T-cell (primary cell): ENCODE measurements at places on chromosomes 3 and 15. TPM values are rescaled to one million over a fixed set of nuclear protein-coding genes. Genes with fewer than 3 reads are reported as not detected.

The IP6K1 gene
- 57.0 TPM for total RNA-seq

The TUBGCP4 gene
- 23.5 TPM for total RNA-seq

The SMCO1 gene
- total RNA-seq, result not detected

DNA sequence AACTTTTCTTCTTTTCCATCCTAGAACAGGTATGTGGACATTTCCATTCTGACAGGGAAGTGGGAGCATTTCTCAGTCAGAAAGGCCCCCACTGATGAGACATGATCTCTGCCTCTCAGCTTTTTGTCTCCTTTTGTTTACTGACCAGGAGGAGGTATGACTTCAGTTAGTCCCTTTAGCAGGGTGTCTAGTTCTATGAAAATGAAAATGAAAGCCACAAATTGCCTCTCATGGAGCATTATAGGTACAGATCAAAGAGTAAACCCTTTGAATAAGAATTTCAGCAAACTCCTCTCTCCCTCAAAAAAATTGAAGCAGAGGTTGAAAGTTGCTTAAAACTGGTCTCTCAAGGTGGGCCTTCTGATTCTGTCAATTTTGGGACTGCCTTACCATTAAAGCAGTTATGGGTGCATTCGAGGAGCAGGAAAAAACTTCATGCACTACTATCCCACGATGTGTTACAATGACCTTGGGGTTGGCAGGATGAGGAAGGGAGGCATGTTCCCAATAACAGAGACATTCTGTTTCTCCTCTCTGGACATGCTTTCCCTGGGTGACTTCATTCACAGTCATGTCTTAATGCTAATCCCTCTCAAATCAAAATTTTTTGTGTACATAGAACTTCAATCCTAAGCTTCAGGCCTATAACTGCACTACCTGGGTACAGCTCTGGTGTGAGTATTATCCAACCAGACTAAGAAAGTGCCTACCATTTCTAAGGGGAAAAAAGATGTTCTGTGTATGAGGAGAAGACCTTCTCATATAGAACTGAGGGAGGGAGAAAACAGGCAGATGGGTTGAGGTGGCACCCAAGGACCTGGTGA lies 50.6 kb upstream of the TBC1D23 start:
- no peaks in the 10 kb centered on the region for H3K27me3 ChIP-seq
- H3K4me1 ChIP-seq, result peaks cover 13% of the 10 kb centered on the region
- H3K36me3 ChIP-seq, result no peaks in the 10 kb centered on the region

GRCh38 chr3:188335656-188336055 lies 181.7 kb downstream of the LPP start:
- H3K4me1 ChIP-seq, result peaks cover 4% of the 10 kb centered on the region
- DNase-seq, result no peak
- H3K27ac ChIP-seq, result no peak overlapping the region
- H3K36me3 ChIP-seq, result no peaks in the 10 kb centered on the region
- no peaks in the 10 kb centered on the region for H3K27me3 ChIP-seq

GRCh38 chr3:195182470-195182795 lies 88.5 kb downstream of the XXYLT1 start:
- H3K4me1 ChIP-seq, result peaks cover 13% of the 10 kb centered on the region
- no peaks in the 10 kb centered on the region for H3K36me3 ChIP-seq
- no peaks in the 10 kb centered on the region for H3K27me3 ChIP-seq
- H3K4me3 ChIP-seq, result no peak overlapping the region

DNA sequence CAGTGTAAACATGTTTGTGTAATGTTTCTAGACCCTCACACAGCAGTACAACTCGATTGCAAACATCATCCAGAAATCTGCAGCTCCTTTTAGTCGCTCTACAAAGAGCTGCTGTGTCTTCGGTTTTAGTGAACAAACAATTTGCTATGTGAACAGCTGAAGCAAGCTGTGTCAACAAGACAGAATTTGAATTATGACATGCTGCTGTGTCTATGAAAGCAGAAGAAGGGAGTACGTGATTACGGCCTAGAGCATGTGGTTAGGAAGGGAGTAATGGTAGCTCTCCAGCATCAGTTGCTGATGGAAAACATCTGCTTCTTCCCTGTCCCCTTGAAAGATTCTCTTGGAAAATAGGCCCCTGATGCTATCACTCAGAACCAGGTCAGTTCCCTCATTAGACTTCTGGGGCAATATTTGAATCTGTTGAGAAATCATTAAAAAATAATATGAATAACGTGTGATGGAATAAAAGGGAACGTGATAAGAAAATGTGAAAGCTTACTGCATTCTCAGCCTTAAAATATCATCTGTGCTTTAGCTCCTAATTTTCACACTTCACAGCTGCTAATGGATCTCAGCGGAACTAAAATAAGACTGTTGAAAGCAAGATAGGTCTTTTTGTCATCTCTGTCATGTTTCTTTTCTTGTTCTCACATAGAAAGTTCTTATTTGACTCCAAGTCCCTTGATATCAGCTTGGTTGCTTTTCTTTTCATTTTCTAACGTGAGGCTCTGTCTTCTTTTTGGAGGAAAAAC lies 891.5 kb downstream of the ROBO2 start:
- no peaks in the 10 kb centered on the region for H3K27me3 ChIP-seq
- H3K36me3 ChIP-seq, result no peaks in the 10 kb centered on the region
- no peaks in the 10 kb centered on the region for H3K4me1 ChIP-seq
- H3K27ac ChIP-seq, result no peak overlapping the region
- no peak for DNase-seq
- H3K4me3 ChIP-seq, result no peak overlapping the region

DNA sequence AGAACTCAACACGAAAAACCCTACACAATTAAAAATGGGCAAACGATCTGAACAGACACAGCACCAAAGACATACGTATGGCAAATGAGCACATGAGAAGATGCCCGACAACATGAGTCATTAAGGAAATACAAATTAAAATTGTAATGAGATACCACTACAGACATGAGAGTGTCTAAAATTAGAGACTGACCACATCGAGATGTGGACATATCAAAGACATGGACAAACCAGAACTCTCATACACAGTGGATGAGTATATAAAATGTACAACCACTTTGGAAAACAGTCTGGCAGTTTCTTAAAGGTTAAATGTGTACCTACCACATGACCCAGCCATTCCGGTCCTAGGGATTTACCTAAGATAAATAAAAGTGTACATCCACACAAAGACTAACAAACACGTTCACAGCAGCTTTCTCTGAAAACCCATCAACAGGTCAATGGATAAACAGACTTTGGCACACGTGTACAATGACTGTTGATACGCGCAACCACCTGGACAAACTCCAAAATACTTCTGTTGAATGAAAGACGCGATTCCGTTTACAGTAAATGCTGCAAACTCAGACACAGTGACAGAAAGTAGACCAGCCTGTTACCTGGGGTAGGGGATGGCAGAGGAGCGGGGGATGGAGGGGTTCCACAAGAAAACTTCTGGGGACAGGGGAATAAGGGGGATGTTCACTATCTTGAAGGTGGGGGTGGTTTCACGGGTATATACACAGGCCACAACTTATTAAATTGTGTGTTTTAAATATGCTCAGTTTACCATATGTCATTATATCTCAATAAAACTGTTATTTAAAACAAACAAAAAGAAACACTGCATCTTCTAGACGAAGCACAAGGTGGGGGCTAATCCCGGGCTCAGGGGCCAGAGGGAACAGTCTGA lies 2.1 kb downstream of the TNK2 start:
- peak overlapping the region; percentile 61 for H3K4me3 ChIP-seq
- no peaks in the 10 kb centered on the region for H3K36me3 ChIP-seq
- peak; percentile 62 for DNase-seq
- peak overlapping the region; percentile 98 for H3K27ac ChIP-seq
- no peaks in the 10 kb centered on the region for H3K27me3 ChIP-seq
- H3K4me1 ChIP-seq, result peaks cover 31% of the 10 kb centered on the region

GRCh38 chr3:81500039-81500438 lies 261.4 kb downstream of the GBE1 start:
- H3K36me3 ChIP-seq, result no peaks in the 10 kb centered on the region
- no peaks in the 10 kb centered on the region for H3K27me3 ChIP-seq
- no peak for DNase-seq
- H3K4me1 ChIP-seq, result no peaks in the 10 kb centered on the region
- H3K27ac ChIP-seq, result no peak overlapping the region

GRCh38 chr3:114896978-114897377 lies 250.1 kb downstream of the ZBTB20 start:
- no peak overlapping the region for H3K4me3 ChIP-seq
- no peaks in the 10 kb centered on the region for H3K27me3 ChIP-seq
- H3K4me1 ChIP-seq, result no peaks in the 10 kb centered on the region

- peak overlapping the region; percentile 25 for H3K4me3 ChIP-seq
- H3K36me3 ChIP-seq, result no peaks in the 10 kb centered on the region
- no peaks in the 10 kb centered on the region for H3K4me1 ChIP-seq
- peak overlapping the region; percentile 44 for H3K27ac ChIP-seq
- no peak for DNase-seq
Observed at GRCh38 chr3:149701206-149701976, 43.6 kb upstream of the WWTR1 start.

DNA sequence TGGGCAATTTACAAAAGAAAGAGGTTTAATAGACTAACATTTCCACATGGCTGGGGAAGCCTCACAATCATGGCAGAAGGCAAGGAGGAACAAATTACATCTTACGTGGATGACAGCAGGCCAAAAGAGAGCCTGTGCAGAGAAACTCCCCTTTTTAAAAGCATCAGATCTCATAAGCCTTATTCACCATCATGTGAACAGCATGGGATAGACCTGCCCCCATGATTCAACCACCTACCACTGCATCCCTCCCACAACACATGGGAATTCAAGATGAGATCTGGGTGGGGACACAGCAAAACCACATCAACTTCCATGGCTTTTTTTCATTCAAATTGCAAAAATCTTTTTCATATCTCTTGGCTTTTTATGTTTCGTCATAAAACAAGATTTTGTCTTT lies 67.6 kb upstream of the GADL1 start:
- no peak for DNase-seq
- H3K27ac ChIP-seq, result no peak overlapping the region
- no peaks in the 10 kb centered on the region for H3K36me3 ChIP-seq
- no peak overlapping the region for H3K4me3 ChIP-seq

GRCh38 chr3:181561139-181562031 lies 150.3 kb upstream of the SOX2 start:
- no peaks in the 10 kb centered on the region for H3K36me3 ChIP-seq
- H3K4me3 ChIP-seq, result no peak overlapping the region
- DNase-seq, result no peak
- H3K27ac ChIP-seq, result no peak overlapping the region

DNA sequence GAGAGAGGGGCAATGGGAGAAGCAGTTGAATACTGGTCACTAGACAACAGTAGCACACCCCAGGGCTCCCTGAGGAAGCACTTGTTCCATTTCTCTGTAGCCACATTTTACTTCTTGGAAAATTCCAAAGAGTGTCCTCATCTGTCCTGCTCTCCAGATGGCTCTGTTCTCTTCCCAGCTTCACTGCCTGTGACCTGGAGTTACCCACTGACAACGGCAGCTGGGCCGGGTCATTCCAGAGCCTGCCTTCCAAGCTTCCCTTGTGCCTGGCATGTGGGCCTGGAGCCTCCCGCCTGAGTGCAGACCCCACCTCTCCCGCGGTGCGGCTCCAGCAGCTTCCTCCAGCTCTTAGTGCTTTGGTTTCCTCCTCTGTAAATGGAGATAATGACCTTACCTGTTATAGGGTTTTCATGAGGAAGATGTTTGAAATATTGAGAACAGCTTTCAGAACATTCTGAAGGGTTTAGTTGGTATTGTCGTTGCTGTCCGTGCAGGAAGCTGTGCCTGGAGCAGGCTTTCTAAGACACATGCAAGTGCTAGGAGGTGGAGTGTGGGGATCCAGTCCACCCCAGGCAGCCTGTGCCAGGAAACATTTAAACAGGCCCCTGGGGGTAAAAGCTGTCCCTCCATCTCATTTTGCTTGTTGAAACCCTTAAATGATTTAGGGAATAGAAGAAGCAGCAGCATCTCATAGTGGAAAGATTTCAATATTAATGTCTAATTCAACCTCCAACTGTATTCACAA lies 24.8 kb downstream of the EFCC1 start:
- no peaks in the 10 kb centered on the region for H3K27me3 ChIP-seq
- H3K4me3 ChIP-seq, result no peak overlapping the region
- peaks cover 31% of the 10 kb centered on the region for H3K4me1 ChIP-seq
- no peak for DNase-seq
- peak overlapping the region; percentile 82 for H3K27ac ChIP-seq

DNA sequence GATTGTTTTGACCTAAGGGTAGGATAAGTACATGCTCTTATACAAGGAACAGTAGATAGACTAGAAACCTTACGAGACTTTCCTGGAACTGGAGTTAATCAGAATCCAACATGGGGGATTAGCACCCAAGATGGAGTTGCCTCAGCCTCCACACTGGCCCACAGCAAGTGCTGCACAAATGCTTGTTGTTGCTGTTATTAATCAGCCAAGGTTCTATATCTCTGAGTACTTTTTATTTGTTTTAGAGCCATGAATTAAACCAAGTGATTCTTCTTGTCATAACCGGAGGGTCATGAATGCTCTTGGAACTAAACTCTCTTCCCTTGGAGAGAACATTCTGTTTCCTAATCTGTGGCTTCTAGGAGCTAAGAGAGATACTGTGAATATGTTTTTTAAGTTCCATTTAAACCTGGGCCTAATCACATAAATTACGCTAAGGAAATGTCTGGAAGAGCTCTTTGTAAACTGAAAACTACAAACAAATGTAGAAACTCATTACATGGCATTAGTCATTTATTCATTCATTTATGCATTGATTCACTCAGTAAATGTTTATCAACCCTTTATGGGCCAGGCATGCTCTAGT lies 5.7 kb upstream of the IL16 start:
- no peak overlapping the region for H3K4me3 ChIP-seq
- no peaks in the 10 kb centered on the region for H3K36me3 ChIP-seq
- no peak for DNase-seq
- H3K27ac ChIP-seq, result no peak overlapping the region
- no peaks in the 10 kb centered on the region for H3K4me1 ChIP-seq

- no peak overlapping the region for H3K27ac ChIP-seq
- no peak for DNase-seq
Observed at GRCh38 chr15:93382200-93382820, 293.3 kb upstream of the RGMA start.

- H3K4me1 ChIP-seq, result no peaks in the 10 kb centered on the region
- DNase-seq, result no peak
- no peaks in the 10 kb centered on the region for H3K36me3 ChIP-seq
- H3K27ac ChIP-seq, result no peak overlapping the region
Observed at GRCh38 chr3:194871143-194871863, 185.6 kb downstream of the FAM43A start.

- DNase-seq, result no peak
- H3K4me1 ChIP-seq, result no peaks in the 10 kb centered on the region
Observed at GRCh38 chr3:42489937-42490227, 12.6 kb upstream of the VIPR1 start.

GRCh38 chr3:55434789-55435188 lies 52.3 kb downstream of the WNT5A start:
- no peak for DNase-seq
- no peak overlapping the region for H3K4me3 ChIP-seq
- no peaks in the 10 kb centered on the region for H3K4me1 ChIP-seq
- no peaks in the 10 kb centered on the region for H3K36me3 ChIP-seq

- DNase-seq, result no peak
- H3K27me3 ChIP-seq, result no peaks in the 10 kb centered on the region
- no peaks in the 10 kb centered on the region for H3K4me1 ChIP-seq
Observed at GRCh38 chr3:190436331-190436730, 13.4 kb downstream of the TMEM207 start.

- H3K36me3 ChIP-seq, result peaks cover 42% of the 10 kb centered on the region
- no peaks in the 10 kb centered on the region for H3K27me3 ChIP-seq
- DNase-seq, result no peak
- no peak overlapping the region for H3K4me3 ChIP-seq
Observed at GRCh38 chr3:155934230-155934629, 63.8 kb downstream of the GMPS start.
